ENCODE measurements at places on chromosomes 7 and 10. TPM values are rescaled to one million over a fixed set of nuclear protein-coding genes. Genes with fewer than 3 reads are reported as not detected.

MYOZ1 gene
- total RNA-seq: not detected

DNA sequence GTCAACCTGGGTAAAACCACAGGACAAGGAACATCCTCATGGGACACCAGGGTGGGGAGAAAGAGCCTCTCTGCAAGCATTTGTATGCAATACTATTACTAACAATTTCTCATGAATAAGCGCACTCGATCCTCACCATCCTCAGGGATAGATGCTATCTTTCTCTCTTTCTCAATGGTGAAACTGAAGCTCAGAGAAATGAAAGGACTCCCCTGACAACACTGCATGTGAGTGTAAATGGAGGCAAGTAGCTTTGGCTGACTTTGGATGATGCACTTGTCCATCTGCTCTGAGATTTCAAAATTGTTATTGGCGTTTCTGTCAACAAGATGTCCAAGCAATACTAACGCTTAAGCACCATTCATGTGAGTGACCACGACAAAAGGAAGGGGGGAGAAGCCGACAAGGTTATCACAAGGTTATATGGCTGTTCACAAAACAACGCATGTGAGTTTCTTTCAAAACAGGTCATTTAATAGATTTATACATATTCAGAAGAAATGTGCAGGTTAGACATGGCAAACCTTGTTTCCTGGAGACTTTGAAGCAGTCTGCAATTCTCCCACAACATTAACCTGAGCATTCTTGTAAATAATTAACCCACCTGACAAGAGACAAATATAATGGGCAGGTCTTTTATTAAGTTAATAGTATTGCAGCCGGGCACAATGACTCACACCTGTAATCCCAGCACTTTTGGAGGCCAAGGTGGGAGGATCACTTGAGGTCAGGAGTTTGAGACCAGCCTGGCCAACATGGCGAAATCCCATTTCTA, 54.0 kb downstream of the IFIT5 start:
- H3K36me3 ChIP-seq: no peaks in the 10 kb centered on the region
- H3K4me1 ChIP-seq: peaks cover 7% of the 10 kb centered on the region
- no peak overlapping the region for H3K27ac ChIP-seq
- no peak overlapping the region for H3K4me3 ChIP-seq
- DNase-seq: no peak
- H3K27me3 ChIP-seq: peaks cover 12% of the 10 kb centered on the region

GRCh38 chr7:27211764-27212204, 11.9 kb upstream of the HOXA13 start:
- DNase-seq: no peak
- H3K4me3 ChIP-seq: no peak overlapping the region
- no peaks in the 10 kb centered on the region for H3K4me1 ChIP-seq
- no peak overlapping the region for H3K27ac ChIP-seq
- no peaks in the 10 kb centered on the region for H3K36me3 ChIP-seq
- H3K27me3 ChIP-seq: peaks cover 83% of the 10 kb centered on the region

DNA sequence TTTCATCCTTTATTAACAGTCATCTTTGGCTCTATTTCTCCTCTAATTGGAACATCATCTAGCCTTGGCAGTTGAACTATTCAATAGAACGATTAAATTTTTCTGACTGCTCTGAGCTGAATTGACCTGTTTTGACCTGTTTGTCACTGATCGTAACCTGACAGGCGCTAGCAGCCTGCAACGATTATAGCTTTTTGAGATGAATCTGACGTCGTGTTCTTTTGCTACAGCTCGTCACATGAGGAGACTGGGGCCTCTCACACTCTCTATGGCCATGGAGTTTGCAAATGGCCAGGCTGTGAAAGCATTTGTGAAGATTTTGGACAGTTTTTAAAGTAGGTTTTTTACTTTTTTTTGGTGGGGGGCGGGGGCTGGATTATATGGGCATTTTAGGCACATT, 229.8 kb downstream of the FOXP2 start:
- DNase-seq: no peak
- peaks cover 6% of the 10 kb centered on the region for H3K27me3 ChIP-seq
- no peaks in the 10 kb centered on the region for H3K36me3 ChIP-seq
- no peak overlapping the region for H3K4me3 ChIP-seq

- peaks cover 16% of the 10 kb centered on the region for H3K36me3 ChIP-seq
- no peaks in the 10 kb centered on the region for H3K27me3 ChIP-seq
- peak overlapping the region; percentile 76 for H3K27ac ChIP-seq
- DNase-seq: no peak
These were observed 29.1 kb downstream of the EZH2 start for GRCh38 chr7:148854983-148855382.

RARRES2 gene
- total RNA-seq: not detected

DNA sequence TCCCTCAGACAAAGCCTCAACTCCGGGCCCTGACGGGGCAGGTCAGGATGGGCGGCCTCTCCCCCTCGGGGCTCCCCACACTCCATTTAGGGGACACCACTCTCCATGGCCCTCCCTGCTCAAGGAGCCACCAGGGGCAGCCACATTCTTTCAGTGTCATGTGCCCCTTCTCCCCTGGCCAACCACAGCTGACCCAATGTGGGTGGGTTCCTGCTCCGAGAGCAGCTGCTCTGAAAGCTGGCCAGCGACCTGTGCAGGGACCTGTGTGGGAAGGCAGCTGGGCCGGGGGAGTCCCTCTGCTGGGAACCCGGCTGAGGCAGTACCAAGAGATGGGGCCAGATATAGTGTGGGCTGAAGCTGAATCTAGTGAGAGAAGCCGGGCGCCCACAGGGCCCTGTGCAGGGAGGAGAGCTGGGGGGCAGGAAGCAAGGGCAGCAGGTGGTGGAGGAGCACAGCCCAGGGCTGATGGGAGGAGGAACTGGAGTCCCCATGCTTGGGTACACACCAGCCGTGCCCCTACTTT, 40.6 kb upstream of the NPFFR1 start:
- no peaks in the 10 kb centered on the region for H3K27me3 ChIP-seq
- peaks cover 12% of the 10 kb centered on the region for H3K4me1 ChIP-seq
- H3K27ac ChIP-seq: no peak overlapping the region
- H3K36me3 ChIP-seq: no peaks in the 10 kb centered on the region
- no peak for DNase-seq

DNA sequence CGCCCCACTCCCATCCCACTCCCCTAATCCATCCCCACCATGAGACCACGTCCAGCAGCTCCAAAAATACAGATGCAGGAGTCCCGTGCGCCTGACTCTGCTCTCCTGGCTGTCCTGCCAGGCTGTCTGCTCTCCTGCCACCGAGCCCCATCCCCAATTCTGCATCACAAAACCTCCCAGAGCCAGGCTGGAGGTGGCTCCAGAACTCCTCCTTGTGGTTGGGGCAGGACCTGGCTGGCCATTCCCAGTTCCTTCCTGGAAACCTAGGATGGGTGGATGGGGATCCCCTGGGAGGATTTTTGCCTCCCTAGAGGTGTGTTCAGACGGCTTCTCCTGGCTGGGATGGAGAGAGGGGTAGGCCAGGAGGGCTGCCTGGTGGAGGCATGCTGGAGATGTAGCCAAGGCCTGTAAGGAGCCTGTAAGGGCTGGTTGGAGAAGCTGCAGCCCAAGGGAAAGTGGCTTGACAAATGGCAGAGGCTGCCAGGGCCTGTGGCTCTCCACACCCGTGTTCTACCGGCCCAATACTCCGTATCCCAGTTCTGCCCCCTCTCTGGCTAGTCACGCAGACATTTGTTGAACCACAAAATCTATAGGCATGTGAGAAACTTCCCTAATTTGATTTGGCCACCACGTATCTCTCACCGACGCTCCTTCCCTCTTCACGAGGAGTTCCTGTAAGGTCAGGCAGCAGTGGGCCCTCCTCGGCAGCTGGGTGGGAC, 99.3 kb downstream of the ARHGAP22 start:
- no peak overlapping the region for H3K4me3 ChIP-seq
- H3K36me3 ChIP-seq: no peaks in the 10 kb centered on the region
- H3K27me3 ChIP-seq: peaks cover 2% of the 10 kb centered on the region
- H3K4me1 ChIP-seq: no peaks in the 10 kb centered on the region
- DNase-seq: no peak
- no peak overlapping the region for H3K27ac ChIP-seq

GRCh38 chr7:117675497-117676435, 195.9 kb downstream of the CFTR start:
- H3K27ac ChIP-seq: no peak overlapping the region
- DNase-seq: no peak
- no peaks in the 10 kb centered on the region for H3K36me3 ChIP-seq
- H3K27me3 ChIP-seq: peaks cover 2% of the 10 kb centered on the region
- no peaks in the 10 kb centered on the region for H3K4me1 ChIP-seq

DNA sequence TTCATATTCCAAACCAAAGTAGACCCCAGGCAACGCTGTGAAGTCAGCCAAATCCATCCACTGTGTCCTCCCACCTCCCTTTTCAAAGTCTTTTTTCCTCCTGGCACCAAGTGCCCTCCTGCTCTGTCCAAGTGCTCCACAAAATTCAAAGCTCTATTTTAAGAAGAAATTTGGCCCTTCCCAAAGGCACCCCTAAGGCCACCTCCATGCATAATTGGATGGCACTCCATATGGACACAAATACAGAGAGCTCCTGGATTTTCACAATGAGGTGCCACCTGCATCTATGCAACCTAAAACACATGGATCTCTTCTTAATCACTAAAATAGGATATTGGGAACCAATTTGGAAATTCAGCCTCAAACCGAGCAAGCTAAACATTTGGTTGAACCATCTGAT, 121.6 kb downstream of the RELN start:
- H3K4me3 ChIP-seq: no peak overlapping the region
- no peaks in the 10 kb centered on the region for H3K36me3 ChIP-seq
- no peaks in the 10 kb centered on the region for H3K4me1 ChIP-seq
- no peak for DNase-seq
- H3K27me3 ChIP-seq: no peaks in the 10 kb centered on the region
